ENCODE measurements at places on chromosomes 2 and 18. TPM values are rescaled to one million over a fixed set of nuclear protein-coding genes. Genes with fewer than 3 reads are reported as not detected.

ANKRD53 gene
- 0.35 TPM for polyA plus RNA-seq

PGAP1 gene
- polyA plus RNA-seq, result 1.7 TPM

MORN2 gene
- polyA plus RNA-seq, result 17.7 TPM

KIAA2012 gene
- not detected for polyA plus RNA-seq

LINC00305 gene
- polyA plus RNA-seq, result not detected

CCL20 gene
- 8.4 TPM for polyA plus RNA-seq

PLB1 gene
- 0.94 TPM for polyA plus RNA-seq

ICA1L gene
- 1.1 TPM for polyA plus RNA-seq

C2orf15 gene
- polyA plus RNA-seq, result 0.63 TPM

NT5C1B gene
- polyA plus RNA-seq, result not detected

FAM237A gene
- not detected for polyA plus RNA-seq

RAX gene
- polyA plus RNA-seq, result 0.01 TPM

CFC1 gene
- not detected for polyA plus RNA-seq

DBI gene
- 823 TPM for polyA plus RNA-seq

KLF11 gene
- 1.7 TPM for polyA plus RNA-seq

CNRIP1 gene
- polyA plus RNA-seq, result 3.8 TPM

DYSF gene
- 2.6 TPM for polyA plus RNA-seq

DYNAP gene
- polyA plus RNA-seq, result 9.6 TPM

CD8B gene
- 1.7 TPM for polyA plus RNA-seq

TUBA3E gene
- 0.04 TPM for polyA plus RNA-seq

KRTCAP3 gene
- 21.0 TPM for polyA plus RNA-seq

ABHD1 gene
- polyA plus RNA-seq, result 0.08 TPM

CRYGB gene
- polyA plus RNA-seq, result not detected

CCDC150 gene
- polyA plus RNA-seq, result 2.6 TPM

ALPI gene
- polyA plus RNA-seq, result not detected

TCF23 gene
- polyA plus RNA-seq, result 0.02 TPM

ACADL gene
- 0.57 TPM for polyA plus RNA-seq
